CD8-positive, alpha-beta T cell (primary cell): ENCODE measurements at places on chromosomes 13 and 19.

- DNase-seq, result no peak
These were observed 1.9 kb downstream of the HNRNPA1L2 start for GRCh38 chr13:52644108-52644507.

DNA sequence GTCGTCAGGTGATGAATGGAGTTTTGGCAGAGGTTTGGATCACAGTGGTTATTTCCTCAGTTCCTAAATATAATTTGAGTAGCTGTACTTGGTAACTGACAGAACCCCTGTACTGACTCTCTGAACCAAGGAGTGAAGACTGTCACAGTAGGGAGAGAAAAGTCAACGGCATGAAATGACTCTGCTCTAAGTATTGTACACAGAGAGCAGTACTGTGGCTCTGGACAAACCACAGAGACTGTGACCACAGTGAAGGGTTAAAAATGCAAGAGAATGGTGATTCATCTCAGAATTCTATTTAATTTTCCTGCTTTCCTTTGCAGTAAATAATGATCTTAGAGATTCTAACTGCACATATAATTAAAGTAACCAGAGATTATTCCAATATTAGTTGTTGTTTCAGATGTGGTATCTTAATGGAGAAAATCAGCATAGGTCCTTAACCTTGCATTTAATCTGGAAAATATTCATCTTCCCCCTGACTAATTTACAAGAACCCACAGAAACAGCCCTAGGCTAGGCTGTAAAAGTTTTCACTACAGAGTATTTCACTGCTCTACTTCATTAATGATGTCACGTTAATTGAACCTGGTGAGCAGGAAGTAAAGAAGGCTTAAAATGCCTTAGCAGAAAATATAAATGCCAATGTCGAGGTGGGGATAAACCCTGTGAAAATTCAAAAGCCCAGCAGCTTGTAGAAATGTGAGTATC is 221.9 kb downstream of the LIG4 start:
- DNase-seq, result no peak

DNA sequence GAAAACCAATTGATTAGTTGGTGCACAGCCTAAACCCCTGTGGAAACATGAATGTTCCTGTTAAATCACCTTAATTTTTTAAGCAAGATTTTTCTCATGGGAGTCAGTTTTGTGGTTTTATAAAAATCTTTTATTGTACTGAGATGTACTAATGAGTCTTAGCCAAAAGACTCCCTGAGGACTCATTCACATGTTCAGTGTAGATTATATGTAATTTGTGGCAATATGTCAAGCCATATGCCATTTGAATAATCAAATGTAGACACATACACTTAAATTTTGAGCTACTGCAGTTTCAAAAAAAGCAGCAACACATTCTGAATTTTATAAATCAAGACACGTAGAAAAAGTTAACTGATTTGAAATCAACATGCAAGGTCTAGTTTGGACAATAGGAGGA is 395.2 kb downstream of the MYO16 start:
- no peak for DNase-seq

DNA sequence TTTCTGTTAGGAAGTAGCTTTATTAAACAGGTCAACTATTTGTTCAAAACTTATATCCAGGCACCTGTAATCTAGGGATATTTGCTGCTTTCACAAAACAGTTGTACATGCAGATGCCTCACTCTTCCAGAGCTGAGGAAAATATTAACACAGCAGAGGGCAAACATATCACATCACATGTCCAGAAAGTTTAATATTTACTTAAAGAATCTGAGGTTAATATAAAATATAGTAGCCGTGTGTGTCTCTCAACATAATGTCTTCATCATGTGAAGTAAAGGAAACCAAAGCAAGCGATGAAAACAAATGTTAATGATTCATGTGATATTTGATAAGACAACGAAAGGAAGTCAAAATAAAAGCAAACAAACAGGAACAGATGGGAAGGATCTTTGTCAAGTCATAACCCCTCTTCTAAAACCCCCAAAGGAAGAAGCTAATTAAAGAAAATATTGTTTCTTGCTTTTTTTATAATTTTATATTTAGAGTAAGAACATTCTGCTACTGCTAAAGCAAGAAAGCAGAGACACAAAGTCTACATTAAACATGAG is 418.8 kb downstream of the DACH1 start:
- no peak for DNase-seq

- no peak for DNase-seq
These were observed 56.0 kb downstream of the STK24 start for GRCh38 chr13:98520674-98521449.

- DNase-seq, result no peak
These were observed 1190.3 kb downstream of the EFNB2 start for GRCh38 chr13:105345131-105345530.
